ENCODE measurements at places on chromosomes 2 and 18.
A peak's percentile ranks its signal among the peaks of the same experiment; 100 is the strongest.

DNA sequence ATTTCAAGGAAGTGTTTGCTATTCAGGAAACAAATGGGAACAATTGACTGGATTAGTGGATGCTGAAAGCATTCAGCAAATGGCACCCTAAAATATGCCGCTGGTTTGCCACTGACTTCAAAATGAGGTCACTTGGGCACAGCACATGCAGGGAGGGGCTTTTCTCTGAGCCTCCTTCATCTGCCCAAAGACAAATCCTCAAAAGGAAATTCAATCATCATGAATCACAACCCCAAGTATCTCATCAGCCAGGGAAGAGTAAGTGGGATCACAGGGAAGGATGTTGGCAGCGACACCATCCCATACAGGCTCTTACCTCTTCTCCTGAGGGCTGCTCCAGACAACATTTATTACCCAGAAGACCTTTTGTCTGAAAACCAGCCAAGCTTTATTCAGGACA, 14.4 kb upstream of the SP140L start:
- peak; percentile 1 for DNase-seq

- DNase-seq, result no peak
Measured at GRCh38 chr2:28487258-28487657, 8.6 kb upstream of the PLB1 start.

DNA sequence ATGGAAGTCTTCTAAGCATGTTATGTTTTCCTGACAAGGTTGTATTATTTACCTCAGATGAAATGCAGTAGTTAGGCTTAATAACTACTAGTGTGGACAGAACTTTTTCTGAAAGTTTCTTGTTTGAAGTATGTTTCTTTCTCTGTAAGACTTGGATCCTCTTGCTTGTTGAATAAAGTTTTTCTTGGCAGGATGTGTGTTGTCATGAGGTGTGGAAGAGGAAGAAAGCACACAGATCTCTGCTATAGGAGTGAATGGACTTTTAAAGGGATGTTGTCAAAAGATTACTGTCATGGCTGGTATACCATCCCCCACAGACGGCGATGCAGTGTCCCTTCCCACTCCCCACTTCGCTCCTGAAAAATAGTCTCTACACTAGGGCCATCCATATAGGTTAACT, 2.6 kb downstream of the CAB39 start:
- DNase-seq, result peak; percentile 47

DNA sequence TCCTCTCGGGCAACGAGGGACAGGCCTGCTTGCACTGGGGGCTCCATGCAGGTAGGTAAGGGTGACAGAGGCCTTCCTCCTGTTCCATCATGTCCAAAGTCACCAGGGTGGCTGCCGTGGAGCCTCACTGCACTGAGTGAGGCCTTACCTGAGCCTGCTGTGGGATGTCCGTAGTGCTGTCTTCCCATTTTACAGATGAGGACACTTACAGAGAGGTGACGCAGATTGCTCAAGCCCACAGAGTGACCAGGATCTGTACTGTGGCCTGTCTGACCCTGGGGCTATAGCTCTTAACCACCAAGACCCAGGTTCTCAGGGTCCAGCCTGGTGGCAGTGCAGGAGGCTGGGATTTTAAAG, 5.4 kb downstream of the ATOH8 start:
- DNase-seq, result no peak

DNA sequence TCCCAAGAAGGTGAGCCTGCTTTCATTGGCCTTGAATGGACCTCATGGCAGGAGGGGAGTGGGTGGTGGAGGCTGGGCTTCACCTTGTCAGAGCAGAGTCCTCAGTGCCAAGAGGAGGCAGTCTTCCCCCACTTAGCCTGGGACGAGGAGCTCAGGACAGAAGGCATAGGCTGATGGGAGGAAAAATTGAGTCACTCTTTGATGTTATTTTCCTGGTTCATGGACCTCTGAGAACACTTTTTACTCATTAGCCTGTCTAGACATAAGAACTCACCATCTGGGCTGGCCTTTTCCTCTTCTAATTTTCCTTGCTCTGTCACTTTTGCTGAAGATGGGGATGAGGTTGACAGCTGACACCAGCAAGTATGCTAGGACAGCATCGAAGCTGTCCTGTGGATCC, 225.7 kb upstream of the TNP1 start:
- DNase-seq, result peak; percentile 58

- DNase-seq, result no peak
Measured at GRCh38 chr2:69589973-69590652, 53.4 kb downstream of the AAK1 start.

- no peak for DNase-seq
Measured at GRCh38 chr2:233679196-233679595, 2.5 kb upstream of the UGT1A7 start.

- DNase-seq, result peak; percentile 80
Measured at GRCh38 chr2:162890690-162891311, 52.2 kb upstream of the KCNH7 start.

DNA sequence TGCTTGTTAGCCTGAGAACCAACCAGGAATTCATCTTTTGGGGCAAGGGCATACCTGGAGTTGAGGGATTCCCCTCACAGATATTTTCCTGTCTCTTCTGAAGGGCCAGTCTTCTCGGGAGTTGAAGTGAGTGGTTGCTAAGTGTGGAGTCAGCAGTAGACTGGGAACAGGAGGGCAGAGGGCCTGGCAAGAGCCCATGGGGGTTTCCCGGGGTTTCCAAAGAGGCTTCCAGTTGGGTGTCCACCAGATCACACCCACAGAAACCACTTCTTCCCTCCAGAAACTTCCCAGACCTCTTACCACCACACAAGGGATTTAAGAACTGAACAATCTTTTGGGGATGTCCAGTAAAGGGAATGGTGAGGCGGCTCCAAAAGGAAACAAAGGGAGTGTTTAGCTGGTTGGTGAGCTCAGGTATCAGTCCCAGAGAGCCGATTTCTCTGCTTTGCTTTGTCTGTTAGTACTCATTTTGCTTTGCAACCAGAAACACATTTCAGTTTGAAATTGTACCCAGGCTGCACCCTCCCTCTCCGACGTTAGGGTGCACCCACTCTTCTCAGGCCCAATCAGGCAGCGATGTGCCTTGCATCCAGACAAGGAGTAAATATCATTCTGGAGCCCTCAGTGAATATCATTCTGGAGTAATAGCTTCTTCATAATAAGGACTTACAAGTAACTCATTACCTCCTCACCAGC, 47.5 kb upstream of the SPATS2L start:
- no peak for DNase-seq

- DNase-seq, result peak; percentile 78
Measured at GRCh38 chr18:7566567-7567473, at the start of gene PTPRM. TSS of gene PTPRM (plus strand) at chr18:7567316. CDS start at chr18:7567819, 503 bp downstream.

DNA sequence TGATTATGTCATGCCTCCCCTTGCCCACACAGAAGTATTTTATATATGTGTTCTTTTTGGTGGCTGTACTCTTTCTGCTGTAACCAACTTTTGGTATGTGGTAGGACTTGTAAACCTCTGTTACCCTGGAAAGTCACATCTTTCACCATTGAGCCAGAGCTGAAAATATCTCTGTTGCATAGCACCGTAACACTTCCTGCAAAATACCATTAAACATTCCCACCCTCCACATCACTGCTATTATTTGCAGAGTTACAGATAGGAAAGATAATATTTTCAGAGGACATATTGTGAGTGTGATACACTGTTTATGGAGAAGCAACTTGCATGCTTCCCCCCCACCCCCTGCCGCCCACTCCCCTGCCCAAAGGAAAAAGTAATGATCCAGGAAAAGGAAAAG, 44.8 kb downstream of the CAB39 start:
- DNase-seq, result peak; percentile 75

DNA sequence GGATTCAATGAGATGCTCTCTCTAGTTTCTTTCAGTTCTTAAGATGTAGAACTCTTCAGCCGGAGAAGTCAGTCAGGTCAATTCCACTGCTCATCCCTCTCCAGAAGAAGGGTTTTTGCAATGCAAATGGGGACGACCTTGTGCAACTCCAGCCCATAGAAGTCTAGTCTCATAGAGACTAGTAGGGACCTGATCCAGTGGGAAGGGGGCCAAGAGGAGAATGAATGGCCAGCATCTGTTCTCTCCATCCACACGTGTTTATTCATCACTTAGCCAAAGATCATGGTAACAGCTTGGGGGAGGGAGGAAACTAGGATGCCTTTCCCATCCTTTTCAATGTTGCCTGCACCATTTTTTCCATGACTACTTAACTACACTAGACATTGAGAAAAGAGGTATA, 120.2 kb downstream of the LAMA3 start:
- no peak for DNase-seq

DNA sequence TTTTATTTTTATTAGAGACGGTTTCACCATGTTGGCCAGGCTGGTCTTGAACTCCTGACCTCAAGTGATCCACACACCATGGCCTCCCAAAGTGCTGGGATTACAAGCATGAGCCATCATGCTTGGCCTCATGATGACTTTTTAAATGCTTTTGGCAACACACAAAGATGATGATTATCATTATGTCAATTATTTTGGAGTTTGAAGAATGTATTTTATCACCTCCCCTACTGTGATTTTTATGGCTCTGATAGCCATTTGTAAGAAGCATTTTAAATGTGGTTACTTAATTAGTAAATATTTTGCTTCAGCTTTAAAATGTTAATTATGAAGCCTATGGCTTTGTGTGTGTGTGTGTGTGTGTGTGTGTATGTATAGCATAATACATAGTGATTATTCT, 45.1 kb upstream of the RAB27B start:
- no peak for DNase-seq

GRCh38 chr2:217058791-217059755, 199.2 kb upstream of the TNP1 start:
- no peak for DNase-seq

GRCh38 chr2:23541503-23542229, 156.7 kb downstream of the KLHL29 start:
- DNase-seq, result no peak

- no peak for DNase-seq
Measured at GRCh38 chr2:212259226-212259625, 279.4 kb downstream of the ERBB4 start.

DNA sequence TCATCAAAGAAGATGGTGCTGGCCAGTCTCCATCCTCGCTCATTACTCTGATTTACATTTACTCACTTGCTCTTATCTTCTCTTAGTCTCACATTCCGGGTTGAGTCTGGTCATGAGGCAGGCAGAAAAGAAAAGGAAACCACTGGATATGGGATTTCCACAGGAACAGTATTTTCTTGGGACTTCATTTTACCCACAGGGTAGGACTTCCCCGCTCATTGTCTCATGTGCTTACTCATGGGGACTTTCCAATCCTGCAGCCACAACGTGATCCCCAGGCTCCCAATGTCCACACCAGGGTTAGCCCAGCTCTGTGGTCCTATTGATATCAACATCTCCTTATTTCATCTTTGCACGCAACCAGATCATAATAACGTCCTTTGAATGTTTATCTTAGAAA, 373.8 kb downstream of the TMEM182 start:
- no peak for DNase-seq

DNA sequence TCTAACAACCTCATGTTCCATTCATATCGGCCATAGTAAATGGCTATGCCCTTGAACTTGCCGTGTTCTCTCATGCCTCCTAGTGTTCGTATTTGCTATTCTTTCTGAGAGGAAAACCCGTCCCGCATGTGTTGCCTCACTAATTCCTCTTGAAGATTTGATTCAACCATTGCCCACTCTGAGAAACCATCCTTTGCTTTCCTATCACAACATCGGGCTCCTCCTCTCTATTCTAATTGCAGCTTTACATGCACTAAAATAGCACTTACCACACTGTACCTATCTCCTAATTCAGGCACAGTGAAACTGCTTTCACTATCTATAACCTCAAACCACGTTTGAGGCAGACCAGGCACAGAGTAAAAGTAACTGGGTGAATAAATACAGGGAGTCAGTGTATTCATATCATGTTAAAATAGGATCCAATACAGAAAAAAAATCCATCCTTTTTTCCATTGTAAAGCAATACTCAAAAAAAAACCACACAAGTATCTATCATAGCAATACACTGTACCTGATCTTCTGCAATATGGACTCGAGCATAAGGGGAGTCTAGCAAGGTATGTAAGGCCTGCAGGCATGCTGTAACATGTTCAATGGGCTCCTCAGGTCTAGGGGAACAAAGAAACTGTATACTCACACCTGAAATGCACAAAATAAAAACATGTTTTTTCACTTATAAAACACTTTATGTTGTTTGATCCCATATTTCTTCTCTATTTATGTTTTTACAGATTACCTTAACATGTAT, 39.0 kb upstream of the STRN start:
- DNase-seq, result peak; percentile 38

- DNase-seq, result no peak
Measured at GRCh38 chr18:25435149-25435782, 83.3 kb upstream of the ZNF521 start.

GRCh38 chr18:4230450-4231168, 224.5 kb downstream of the DLGAP1 start:
- no peak for DNase-seq

- peak; percentile 65 for DNase-seq
Measured at GRCh38 chr2:178844269-178844668, 37.0 kb upstream of the TTN start.

DNA sequence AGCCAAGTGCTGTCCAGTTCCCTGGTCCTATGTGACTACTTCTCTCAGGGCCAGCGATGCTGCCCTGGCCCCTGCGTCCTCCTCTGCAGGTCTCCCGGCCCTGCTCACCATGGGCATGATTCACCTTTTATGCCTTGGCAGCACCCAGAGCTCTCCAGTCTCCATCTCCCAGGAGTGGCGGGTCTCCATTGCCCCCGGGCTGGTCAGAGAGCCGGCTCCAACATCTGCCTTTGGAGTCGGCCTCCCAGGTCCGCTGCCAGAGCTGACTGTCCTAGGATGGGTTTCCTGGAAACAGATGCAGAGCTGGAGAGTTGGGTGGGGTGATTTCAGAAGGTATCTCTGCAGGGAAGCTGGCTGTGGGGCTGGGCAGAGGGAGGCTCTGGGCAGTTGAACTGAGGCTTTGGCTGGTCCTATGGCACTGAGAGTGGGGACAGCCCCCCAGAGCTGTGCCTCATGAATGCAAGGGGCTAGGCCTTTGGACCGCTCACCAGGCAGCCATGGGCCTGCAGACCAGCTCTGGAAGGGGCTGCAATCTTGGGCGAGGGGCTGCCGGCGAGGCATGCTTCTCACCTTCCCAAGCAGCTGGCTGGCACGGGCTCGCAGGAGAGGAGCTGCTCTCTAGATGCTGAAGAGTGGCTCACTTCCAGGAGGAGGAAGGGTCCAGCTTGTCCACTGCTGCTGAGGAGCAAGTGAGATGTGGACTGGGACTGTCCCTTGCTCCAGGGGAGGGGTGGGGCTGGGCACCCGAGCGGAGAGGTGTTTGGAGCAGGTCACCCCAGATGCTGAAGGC, 59.8 kb upstream of the HS6ST1 start:
- no peak for DNase-seq

DNA sequence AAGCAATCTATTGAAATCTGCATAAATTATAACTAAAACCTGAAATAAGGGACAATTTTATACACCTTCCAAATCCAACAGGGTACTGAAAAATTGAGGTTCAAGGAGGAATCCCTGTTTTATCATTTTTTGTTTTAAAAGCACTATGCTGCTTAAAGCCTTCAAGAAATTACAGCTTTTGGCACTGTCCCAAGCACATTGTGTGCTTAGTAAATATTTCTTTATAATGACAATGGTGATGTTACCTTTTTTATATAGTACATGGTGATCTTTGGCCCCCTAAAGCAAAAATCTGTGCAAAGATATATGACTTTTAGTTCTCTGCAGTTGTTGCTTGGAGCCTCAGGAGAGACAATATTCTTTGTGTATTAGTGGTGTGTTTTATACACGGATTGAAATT, 71.6 kb upstream of the EFEMP1 start:
- DNase-seq, result no peak

GRCh38 chr18:11392292-11392691, 217.1 kb upstream of the SLC35G4 start:
- peak; percentile 27 for DNase-seq

GRCh38 chr18:77132369-77133050, at the start of gene MBP:
TSS of gene MBP (minus strand) at chr18:77132783. CDS start at chr18:77105261, 27,522 bp downstream.
- DNase-seq, result no peak

GRCh38 chr2:174516501-174517378, 29.9 kb upstream of the GPR155 start:
- DNase-seq, result no peak
